ENCODE measurements at places on chromosomes 12 and 14.

GRCh38 chr12:1795785-1796514, 24.4 kb upstream of the LRTM2 start:
- DNase-seq: no peak

- DNase-seq: no peak
Measured at GRCh38 chr14:91354221-91354916, 63.3 kb downstream of the CCDC88C start.

- no peak for DNase-seq
Measured at GRCh38 chr14:23112359-23113178, 6.5 kb downstream of the CEBPE start.

DNA sequence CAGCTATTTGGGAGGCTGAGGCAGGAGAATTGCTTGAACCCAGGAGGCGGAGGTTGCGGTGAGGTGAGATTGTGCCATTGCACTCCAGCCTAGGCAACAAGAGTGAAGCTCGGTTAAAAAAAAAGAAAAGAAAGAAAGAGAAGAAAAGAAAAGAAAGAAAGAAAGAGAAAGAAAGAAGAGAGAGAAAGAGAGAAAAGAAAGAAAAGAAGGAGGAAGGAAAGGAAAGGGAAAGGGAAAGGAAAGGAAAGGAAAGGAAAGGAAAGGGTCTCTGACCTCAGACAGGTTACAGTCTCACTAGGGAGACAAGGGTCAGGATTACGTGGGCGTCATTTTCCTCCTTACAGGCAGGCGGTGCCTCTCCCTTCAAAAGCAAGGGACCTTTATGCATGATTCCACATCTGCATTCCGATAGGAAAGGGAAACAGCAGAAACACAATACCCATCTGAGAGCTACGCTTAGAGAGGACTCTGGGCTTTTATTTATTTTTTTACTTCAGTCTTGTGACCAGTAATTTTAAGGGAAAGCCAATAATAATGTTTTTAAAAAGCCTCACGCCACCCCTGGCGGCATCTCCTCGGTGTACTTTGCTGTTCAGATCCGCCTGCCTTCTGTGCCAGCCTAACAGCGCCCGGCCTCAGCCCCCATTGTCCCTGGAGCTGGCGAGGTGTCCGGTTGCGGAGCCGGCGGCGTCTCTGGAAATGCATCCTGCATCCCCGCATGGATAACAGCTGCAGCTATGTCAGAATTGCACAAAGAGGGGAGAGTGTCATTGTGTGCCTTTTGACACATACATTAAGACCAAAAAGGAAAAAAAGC, 945 bp upstream of the HIP1R start:
- no peak for DNase-seq

All from NCI-H187 treated with DMSO at 0.1 percent for 48 hours (cell line).